ENCODE measurements at places on chromosomes 3 and 15. TPM values are rescaled to one million over a fixed set of nuclear protein-coding genes. Genes with fewer than 3 reads are reported as not detected.

The QTRT2 gene
- 25.7 TPM for total RNA-seq

The CYP1A2 gene
- total RNA-seq = not detected

The APBA2 gene
- 20.6 TPM for total RNA-seq

The GOLGA8O gene
- total RNA-seq = 0.27 TPM

The MORC1 gene
- total RNA-seq = 0.02 TPM

The RTP4 gene
- total RNA-seq = not detected

The MOBP gene
- total RNA-seq = 0.03 TPM

The CCRL2 gene
- 0.08 TPM for total RNA-seq

The CTXN2 gene
- 0.02 TPM for total RNA-seq

The MCTP2 gene
- total RNA-seq = not detected

The STXBP5L gene
- total RNA-seq = not detected

The KY gene
- total RNA-seq = 0.07 TPM

The MGLL gene
- total RNA-seq = 60.1 TPM

The DPPA4 gene
- total RNA-seq = not detected

The BFSP2 gene
- total RNA-seq = not detected

The NUDT16 gene
- total RNA-seq = 11.1 TPM

The FNDC3B gene
- total RNA-seq = 43.2 TPM

The TMEM202 gene
- not detected for total RNA-seq

The CHRNA3 gene
- total RNA-seq = 0.45 TPM

The CADPS gene
- total RNA-seq = not detected

The TIGIT gene
- total RNA-seq = not detected

The EPHB1 gene
- 0.24 TPM for total RNA-seq
